ENCODE measurements at places on chromosomes 1 and 21.
A peak's percentile ranks its signal among the peaks of the same experiment; 100 is the strongest.

DNA sequence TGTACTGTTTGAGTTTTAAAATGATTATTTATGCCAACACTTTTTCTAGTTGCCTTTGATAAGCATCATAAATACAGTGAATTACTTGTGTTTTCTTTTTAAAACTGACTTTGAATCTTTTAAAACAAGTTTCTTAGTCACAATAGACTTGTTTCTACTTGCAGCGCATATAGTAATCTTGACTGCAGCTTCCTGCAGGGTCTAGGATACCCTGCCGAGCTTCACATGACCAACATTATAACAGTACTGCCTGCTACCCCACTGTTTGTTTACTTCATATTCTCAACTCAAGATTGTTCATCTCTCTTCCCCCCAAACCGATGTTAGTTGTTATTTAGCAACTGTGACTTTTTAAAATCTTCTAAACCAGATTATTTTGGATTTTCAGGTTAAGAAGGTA is 751.3 kb upstream of the NEGR1 start:
- DNase-seq: no peak

- no peak for DNase-seq
Measured at GRCh38 chr1:43558346-43558841, 27.7 kb downstream of the PTPRF start.

- no peak for DNase-seq
Measured at GRCh38 chr1:150621497-150622302, 7.7 kb downstream of the ENSA start.

GRCh38 chr21:43768868-43769167 is 7.3 kb downstream of the CSTB start:
- no peak for DNase-seq

GRCh38 chr1:247218121-247218651 is 37.7 kb upstream of the VN1R5 start:
- no peak for DNase-seq

GRCh38 chr1:192884241-192884640 is 75.4 kb downstream of the RGS2 start:
- no peak for DNase-seq

DNA sequence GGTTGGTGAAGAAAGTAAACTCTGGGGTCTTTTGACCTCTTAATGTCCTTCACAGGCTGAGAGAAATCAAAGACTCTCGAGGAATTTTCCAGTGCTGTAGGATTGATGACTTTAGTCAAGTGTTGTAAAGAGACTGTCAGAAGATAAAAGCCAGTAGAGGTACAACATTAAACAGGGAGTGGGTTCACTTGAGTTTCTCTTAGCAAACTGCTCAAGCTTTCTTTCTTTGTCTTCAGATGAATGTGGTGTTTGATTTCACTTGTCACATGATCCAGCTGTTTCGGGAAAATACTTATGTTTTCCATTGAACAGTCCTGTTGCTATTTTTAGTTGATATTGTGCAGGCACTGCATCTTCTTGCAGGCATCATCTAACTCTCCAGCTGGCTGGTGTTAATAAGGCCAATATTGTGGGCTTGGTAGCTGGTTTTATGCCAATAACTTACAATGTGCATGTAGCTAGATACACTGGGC is 45.6 kb downstream of the XCL2 start:
- no peak for DNase-seq

GRCh38 chr1:188762166-188762743 is 1715.4 kb downstream of the BRINP3 start:
- DNase-seq: no peak

- DNase-seq: no peak
Measured at GRCh38 chr1:33501309-33501708, 28.9 kb downstream of the ZSCAN20 start.

GRCh38 chr1:112998592-112999235 is 42.7 kb upstream of the SLC16A1 start:
- DNase-seq: no peak

DNA sequence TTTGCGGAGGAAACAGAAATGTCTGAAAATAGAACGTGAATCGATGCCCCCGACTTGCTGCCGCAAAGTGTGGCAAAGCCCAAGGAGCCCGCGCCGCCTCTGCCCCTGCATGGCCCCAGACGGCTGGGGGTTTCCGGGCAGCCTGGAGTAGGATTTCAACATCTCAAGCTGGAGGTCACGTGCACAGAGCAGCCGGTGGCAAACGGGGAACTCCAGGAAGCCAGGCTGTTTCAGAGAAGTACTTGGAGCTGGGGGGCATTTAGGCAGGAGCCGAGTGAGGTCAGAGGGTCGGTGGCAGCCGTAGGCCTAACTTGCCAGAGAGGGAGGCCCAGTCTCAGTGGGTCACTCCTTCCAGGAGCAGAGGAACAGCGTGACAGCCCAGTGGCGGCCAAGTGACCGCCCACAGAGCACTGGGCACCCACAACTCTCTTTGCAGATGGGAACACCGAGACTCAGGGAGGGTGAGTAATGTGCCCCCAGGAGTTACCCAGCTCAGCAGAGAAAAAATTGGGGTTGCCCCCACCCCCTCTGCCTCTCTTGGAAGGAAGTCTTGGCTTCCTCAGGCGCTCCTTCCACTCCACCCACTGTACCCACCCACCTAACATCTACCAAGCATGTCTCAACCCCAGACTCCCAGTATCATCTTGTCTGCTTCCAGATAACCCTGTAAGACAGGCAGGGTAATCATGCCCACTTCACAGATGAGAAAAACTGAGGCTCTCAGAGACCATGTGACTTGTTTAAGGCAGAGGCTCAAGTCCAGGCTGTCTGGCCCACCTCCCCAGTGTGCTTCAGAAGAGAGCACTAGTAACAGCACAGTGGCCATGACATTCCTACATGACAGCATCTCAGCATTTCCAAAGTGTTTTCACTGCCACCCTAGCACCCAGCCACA is 179.4 kb downstream of the HIVEP3 start:
- DNase-seq: peak; percentile 66

GRCh38 chr1:147167365-147167764 is 4.9 kb downstream of the PRKAB2 start:
- no peak for DNase-seq

DNA sequence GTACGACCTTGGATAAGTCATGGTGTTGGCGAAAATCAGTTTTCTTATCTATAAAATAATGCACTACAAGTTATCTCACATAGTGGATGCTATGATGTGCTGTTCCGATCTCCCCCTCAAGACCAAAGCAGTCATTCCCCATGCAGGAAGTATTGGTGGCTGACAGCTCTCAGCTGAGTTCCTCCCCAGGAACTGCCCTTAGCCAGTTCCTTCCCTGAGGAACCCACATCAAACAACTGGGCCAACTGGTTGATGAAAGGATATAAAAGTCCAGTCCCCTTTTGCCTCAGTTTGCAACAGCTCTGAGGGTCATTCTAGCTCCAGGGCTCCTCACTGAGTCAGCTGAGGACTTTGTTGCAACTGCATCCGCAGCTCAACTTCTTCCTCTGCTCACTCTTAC is 16.1 kb upstream of the SLAMF1 start:
- DNase-seq: no peak

DNA sequence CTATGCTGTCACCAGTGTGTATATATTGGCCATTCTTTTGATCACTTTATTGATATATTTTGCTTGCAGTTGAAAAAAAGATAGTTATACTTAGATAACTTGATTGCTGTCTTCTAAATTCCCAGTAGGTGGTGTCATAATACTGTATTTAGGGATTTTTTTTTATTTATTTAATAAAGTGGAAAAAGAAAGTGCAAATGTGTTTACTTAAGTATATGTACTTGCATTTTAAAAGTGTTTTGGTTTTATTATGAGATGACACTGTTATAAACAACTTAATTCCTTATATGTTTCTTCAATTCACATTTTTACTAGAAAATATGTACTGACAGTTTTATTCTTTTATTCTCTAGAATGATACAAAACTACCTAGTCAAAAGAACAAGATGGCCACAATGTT is 164.8 kb downstream of the USP25 start:
- DNase-seq: no peak

- DNase-seq: no peak
Measured at GRCh38 chr21:35249636-35250035, 200.5 kb upstream of the RUNX1 start.

DNA sequence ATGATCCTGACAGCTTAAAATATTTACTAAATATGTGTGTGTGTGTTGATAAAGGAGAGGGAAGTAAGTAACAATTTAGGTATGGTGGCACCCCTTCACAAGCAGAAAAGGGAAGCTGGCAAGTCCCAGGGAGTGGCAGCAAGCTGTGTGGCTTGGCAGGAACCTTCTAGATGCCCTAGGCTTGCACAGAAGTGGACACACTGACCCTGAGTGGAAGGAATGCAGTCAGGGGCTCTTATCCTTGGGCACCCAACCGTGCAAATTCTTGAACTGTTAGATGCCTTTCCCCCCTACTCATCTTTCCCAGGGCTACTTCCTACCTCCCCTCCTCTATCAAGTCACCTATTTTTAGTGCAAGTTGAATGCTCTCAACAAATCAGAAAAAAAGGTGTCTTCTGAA is 18.9 kb downstream of the ACP6 start:
- DNase-seq: no peak

GRCh38 chr21:16535102-16535422 is 805.3 kb downstream of the USP25 start:
- no peak for DNase-seq

DNA sequence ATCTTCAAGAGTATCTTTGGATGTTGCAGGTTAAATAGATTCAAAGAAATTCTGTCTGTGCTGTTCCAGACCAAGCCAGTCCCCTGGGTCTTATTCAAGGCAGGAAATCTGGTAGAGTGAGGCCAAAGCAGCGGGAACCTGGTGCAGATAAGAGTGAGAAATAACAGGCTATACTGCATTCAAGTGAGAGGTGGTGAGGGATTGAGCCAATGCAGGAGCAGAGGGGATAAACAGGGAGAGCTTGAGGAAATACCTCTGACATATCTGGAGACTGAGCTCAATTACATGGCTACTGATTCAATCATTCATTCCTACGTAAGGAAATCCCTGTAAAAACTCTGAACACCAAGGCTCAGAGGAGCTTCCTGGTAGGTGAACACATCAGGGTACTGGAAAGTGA is 17.2 kb upstream of the PSMA5 start:
- DNase-seq: no peak
